ENCODE measurements at places on chromosomes 4 and X.
A peak's percentile ranks its signal among the peaks of the same experiment; 100 is the strongest.

DNA sequence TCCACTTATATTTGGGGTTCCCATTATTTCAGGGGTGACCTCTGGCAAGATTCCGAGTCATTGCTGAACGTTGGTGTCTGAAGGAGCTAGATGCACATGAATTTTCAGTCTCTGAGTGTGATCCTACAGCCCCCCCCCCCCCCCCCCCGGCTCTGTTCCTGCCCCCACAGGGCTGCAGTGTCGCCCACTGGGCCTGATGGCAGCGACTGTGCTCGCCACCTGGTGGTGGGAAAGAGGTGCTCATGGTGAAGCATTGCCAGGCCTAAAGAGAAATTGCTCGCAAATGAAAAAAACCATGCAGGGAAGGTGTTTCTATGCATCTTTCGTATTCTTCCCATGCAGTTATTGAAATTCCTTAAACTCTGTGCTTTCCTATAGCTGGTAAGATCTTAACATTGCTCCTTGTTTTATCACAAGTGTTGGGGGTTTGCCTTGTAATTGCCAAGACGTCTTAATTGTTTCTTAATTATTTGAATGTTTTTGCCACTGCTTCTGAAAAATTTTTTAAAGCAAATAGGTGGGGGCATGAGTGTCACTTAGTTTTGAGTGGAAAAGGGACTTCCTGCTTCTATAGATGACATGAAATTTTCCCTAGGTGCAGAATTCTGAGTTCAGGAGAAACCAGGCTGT lies 63.2 kb downstream of the CLDN22 start:
- DNase-seq: no peak

GRCh38 chrX:18691431-18691830 lies 16.0 kb upstream of the PPEF1 start:
- DNase-seq: no peak

DNA sequence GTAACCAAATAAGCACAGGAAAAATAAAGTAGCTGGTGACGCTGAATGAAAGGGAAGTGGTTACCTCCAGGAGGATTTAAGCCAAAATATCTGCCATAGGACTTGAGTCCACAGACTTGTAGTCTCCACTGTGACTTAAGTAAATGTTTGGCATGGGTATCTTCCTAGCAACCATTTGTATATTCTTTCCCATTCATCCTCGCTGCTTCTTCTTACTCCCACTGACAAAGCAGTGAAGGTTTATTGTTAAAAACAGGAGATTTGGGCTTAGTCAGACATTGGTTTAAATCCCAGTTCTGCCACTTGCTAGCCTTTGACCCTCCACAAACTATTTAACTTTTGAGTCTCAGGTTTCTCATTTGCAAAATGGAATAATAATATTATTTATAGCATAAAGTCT lies 22.3 kb downstream of the COL4A6 start:
- DNase-seq: no peak

DNA sequence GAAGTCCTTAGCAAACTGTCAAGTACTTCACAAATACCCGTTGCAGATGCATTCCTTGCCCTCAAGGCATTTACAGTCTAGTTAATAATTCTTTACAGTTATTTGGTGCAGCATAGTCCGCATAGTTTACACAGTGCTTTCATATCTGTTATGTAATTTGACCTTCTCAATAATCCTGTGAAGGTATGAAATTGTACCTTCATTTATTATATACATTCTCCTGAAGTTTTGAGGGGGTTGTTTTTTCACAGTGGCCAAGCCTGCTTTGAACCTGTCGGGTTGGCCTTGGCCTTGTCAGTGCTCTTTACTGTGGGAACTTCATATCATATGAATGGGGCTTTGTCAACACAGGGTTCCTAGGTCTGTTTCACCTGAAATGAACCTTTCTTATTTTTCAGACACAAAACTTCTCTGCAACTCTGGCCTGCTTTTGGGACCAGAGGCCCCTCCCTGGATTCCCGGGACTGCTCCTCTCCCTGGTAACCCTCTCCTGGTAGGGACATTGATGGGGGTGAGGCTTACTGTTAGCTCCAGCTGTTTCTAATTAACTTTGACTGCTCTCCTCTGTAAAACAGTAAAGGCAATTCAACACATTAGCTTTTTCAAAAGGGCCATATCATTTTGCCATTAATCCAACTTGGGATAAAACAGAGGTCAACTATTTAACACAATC lies 9.1 kb downstream of the IGFBP7 start:
- no peak for DNase-seq

DNA sequence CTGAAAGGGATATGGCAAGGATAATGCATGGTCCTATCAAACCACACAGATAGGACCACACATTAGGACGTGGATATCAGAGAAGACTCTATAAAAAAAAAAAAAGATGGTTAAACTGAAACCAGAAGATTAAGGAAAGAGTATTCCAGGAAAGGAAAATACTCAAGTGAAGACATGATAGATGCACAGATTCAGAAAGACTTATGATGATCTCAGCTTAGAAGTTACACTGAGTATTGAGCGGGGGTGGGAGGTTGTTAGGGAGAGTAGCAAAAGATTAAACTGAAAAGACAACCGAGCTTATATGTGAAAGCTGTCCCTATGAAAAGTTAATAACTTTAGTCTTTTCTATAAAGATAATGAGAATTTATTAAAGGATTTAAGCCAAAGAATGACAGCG lies 211.0 kb upstream of the EMCN start:
- no peak for DNase-seq

- no peak for DNase-seq
Observed at GRCh38 chr4:89514811-89515210, 207.2 kb upstream of the GPRIN3 start.

DNA sequence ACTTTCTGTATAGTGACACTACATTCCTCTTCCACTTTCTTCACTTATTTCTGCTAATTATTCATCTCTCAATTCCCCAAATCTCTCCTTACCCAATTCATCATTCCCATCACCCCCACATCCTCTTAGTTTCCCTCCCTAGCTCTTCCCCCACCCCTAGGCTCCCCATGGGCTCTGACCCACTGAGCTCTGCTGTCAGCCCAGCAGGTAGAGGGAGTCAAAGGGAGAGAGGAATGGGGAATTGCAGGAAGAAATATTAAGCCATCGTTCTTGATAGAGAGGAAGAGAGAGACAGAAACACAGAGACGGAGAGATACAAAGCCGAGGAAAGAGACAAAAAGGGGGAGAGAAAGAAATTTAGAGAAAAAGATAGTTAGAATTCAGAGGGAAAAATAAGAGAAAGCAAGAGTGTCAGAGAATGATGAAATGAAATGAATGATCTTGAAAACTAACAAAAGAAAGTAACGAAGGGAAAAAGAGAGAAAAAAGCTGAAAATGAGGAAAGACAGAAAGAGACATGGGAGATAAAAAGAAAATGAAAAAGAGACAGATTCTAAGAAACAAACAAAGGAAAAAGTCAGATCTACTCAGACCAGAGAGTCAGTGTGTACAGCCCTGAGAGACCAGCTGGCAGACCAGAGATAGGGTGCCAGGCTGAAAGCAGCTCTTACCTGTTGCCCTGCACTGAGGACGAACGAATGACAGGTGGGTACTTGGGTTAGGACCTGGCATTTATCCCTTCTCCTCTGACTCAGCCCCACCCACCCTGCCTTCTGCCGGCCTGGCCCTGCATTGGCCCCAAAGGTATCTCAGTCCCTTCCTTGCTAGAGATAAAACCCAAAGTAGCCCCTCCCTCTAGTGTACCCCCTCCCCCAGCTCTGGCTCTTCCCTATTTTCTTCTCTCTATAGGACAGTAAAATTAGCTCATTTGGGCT lies at the start of gene ALAS2:
Gene ALAS2 (minus strand): TSS at position 707 of the 935 bp plus-strand sequence. CDS start 4,977 bp downstream, outside the sequence.
- DNase-seq: no peak

DNA sequence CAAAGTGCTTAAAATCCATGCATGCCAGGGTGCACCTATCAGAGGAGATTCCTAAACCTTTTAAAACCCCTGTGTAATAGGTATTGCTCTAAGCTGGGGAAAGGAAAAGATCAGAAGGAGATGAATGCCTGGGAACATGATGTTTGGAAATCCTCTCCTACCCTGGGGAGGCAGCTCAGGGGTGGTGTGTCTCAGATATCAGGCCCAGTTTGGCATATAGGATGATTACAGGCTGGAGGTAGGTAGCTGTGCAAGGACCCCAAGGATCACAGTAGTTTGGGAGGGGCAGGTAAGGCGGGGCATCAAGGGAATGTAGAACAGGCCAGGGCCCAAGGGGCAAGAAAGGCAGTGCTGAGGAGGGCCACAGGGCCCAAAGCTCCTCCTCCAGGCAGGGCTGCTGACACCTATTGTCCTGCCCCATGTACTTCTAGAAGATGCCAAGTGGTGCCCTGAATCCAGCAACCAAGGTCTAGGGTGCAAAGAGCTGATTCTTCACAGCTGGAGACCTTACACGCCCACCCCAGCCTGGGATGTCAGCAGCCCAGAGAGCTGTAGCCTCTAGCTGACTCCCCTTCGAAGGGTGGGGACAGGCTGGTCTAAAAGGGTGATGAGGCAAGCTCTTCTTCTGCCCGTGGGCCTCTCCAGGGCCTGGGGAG lies 17.6 kb downstream of the SASH3 start:
- no peak for DNase-seq

GRCh38 chrX:63713526-63713925 lies 71.5 kb downstream of the ARHGEF9 start:
- no peak for DNase-seq

GRCh38 chr4:41572516-41572915 lies 34.6 kb downstream of the LIMCH1 start:
- DNase-seq: no peak

DNA sequence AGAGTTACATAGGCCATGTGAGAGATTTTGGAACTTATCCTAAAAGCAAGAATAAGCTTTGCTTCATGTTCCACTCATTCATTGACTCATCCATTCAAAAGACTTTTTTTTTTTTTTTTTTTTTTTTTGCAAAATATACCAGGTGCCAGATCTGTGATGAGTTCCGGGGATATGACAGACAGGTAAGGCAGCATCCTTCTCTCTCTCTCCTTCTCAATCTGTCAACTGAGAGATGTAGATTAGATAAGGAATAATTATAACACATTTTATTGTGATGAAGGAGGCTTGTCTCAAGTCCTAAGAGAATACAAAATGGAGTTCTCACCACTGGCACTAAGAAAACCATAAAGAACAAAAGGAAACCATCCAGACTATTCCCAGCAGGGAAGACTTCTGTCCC lies 190.2 kb upstream of the CPEB2 start:
- no peak for DNase-seq

GRCh38 chr4:175509320-175509719 lies 302.7 kb downstream of the GPM6A start:
- no peak for DNase-seq

- no peak for DNase-seq
Observed at GRCh38 chrX:99698451-99698850, 711.6 kb downstream of the PCDH19 start.

GRCh38 chrX:16822723-16823122 lies 36.5 kb downstream of the TXLNG start:
- DNase-seq: no peak

DNA sequence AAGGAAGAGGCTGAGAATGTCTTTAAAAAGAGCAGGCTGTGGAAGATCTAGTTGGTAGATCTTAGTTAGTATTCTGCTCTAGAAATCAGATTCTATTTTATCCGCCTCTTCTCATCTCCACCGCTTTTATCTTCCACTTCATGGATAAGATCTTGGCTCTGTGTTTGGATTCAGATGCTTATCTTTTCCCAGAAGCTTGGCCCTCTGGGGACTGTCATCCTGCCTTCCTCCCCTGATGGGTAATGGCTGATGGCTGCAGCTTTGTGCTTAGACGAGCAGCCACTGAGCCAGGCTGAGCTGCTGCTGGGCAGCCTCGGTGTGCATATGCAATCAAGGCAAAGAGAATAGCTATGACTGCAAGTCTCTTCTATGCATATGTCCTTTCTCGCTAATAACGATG lies 23.5 kb downstream of the TRIML1 start:
- no peak for DNase-seq

DNA sequence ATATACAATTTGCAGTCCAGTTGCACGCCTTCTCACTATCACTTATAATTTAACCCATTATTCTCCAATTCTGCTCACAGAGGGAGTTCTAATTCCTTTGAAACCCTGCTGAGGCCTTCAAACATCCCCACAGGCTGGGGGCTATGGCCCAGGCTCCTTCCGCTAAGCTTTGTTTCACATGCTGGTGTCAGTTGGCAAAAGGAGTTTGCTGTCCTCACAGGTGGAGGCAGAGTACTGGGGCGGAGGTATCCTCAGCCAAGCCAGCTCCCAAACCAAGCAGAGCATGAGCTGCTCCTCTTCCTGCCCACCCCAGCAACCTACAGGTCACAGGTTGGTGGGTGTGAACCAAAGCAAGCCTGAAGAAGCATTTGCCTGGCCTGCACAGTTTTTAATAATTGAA lies 21.5 kb downstream of the BTC start:
- no peak for DNase-seq

- DNase-seq: no peak
Observed at GRCh38 chr4:98939892-98940298, 11.0 kb upstream of the EIF4E start.

DNA sequence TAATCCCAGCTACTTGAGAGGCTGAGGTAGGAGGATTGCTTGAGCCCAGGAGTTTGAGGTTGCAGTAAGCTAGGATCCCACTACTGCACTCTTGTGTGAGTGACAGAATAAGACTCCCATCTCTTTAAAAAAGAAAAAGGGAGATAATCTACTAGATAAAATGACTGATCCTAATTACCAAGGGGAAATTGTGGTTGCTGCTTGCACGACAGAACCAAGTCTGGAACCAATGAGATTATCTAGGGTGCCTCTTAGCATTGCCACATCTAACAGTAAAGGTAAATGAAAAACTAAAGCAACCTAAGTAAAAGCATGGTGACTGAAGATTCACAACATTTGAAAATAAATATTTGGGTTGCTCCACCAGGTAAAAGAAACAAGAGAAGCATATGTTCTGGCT lies 185.1 kb downstream of the PDHA2 start:
- DNase-seq: no peak

GRCh38 chr4:140243278-140243753 lies 89.3 kb upstream of the MAML3 start:
- no peak for DNase-seq

GRCh38 chrX:15404401-15405096 lies 20.3 kb upstream of the VEGFD start:
- no peak for DNase-seq

GRCh38 chr4:6280365-6280996 lies 10.8 kb downstream of the WFS1 start:
- DNase-seq: peak; percentile 50

DNA sequence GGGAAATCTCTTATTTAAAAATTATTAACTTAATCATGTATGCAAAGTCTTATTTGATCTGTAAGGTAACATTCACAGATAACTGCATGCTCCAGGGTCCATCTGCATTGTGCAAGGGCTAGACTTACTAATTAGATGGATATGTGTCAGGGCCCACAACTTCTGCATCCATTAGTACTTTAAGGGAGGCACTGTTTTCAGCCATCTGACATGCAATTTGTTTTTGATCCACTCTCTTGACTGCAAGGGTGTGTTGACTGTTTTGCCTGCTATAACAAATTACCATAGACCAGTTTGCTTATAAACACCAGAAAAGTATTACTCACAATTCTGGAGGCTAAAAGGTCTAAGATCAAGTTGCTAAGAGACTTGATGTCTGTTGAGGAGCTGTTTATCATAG lies 542.1 kb upstream of the HS3ST1 start:
- no peak for DNase-seq
